ENCODE measurements at places on chromosomes 3 and 15. TPM values are rescaled to one million over a fixed set of nuclear protein-coding genes. Genes with fewer than 3 reads are reported as not detected.

Gene LPCAT4
- 16.6 TPM for total RNA-seq

Gene CTXN2
- total RNA-seq, result not detected

Gene CORO2B
- 26.7 TPM for total RNA-seq

Gene GOLIM4
- 83.9 TPM for total RNA-seq

Gene PDZRN3
- total RNA-seq, result 27.7 TPM

Gene ECE2
- total RNA-seq, result not detected

Gene B3GALNT1
- 24.2 TPM for total RNA-seq

Gene PAK6
- total RNA-seq, result under 0.01 TPM

Gene FAH
- 52.9 TPM for total RNA-seq

Gene MORC1
- total RNA-seq, result not detected

Measured in uterine smooth muscle cell (primary cell).